ENCODE measurements at places on chromosomes 13 and 19.

- DNase-seq = no peak
Measured at GRCh38 chr13:47005756-47006414, 109.0 kb upstream of the HTR2A start.

GRCh38 chr13:100789481-100789880 lies 114.9 kb upstream of the TMTC4 start:
- no peak for DNase-seq

DNA sequence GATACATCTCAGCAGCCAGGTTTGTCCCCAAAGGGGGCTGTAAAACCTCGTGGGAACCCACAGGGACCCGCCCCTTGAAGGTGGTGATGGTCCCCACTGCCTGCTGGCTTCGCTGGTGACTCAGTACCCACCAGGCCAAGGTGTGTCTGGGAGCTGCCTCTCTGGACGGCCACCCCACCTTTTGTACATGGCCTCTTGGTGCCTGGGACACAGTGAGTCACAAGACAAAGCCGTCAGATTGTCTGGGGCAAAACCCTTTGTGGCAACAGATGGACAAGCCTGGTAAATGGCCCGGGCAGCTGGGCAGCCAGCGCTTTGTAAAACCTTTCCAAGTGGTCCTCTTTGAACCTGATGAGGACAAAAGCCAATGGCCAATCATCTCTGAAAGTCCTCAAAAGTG lies 27.9 kb upstream of the KLF2 start:
- no peak for DNase-seq

DNA sequence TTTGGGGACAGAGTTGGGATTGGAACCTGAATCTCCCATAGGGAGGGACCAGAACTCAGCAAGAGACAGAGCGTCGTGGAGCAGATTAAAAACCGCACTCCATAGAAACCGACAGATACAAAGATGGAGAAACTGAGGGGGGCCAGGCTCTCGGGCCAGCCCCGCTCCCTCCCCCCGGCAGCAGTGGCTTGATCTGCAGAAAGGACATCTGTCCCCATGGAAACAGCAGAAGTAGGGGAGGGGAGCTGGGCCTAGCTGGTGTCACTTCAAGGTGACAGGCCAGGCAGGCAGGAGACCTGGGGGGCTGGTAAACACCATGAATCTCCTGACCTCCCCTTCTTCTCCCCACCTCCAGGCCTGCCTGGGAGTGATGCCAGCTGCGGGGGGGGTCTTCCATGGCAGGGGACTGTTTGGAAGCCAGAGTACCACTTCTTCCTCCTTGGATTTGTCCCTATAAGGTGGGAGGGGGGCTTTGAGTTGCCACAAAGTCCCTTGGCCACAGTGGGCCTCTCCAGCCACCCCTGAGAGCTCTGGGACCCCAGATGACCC lies 10.9 kb downstream of the TMIGD2 start:
- no peak for DNase-seq

Data from BE2C (cell line).